ENCODE measurements at places on chromosomes 13 and 19. TPM values are rescaled to one million over a fixed set of nuclear protein-coding genes. Genes with fewer than 3 reads are reported as not detected.

The CYP4F2 gene
- not detected for total RNA-seq

DNA sequence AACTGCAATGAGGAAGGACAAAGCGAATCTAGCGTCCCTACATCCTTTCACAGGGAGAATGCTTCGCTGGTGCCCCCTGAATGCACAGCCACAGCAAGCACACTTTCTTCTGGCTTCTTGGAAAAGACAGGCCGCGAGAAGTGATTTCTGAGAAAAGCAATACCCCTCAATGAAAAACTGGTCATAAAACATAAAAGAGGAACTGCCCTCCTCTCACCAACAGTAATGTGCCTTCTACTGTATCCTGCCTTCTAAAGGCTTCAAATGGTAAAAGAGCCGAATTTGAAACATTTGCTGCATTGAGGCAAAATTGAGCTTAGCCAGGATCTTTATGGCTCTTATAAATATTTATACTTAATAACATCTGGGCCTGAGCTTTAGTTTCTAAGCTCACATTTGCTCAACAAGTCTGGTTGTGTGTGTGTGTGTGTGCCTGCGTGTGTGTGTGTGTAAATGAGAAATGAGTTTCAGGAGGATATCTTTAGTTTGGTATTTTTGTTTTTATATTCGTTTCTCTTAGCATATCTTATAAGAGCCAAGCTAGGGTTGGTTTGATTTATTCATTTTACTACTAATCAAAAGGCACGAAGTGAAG, 246.1 kb upstream of the MAB21L1 start:
- H3K4me3 ChIP-seq, result no peak overlapping the region
- H3K4me1 ChIP-seq, result no peaks in the 10 kb centered on the region
- H3K27ac ChIP-seq, result no peak overlapping the region
- no peaks in the 10 kb centered on the region for H3K36me3 ChIP-seq
- no peaks in the 10 kb centered on the region for H3K27me3 ChIP-seq
- DNase-seq, result no peak

The EBPL gene
- 130 TPM for total RNA-seq

DNA sequence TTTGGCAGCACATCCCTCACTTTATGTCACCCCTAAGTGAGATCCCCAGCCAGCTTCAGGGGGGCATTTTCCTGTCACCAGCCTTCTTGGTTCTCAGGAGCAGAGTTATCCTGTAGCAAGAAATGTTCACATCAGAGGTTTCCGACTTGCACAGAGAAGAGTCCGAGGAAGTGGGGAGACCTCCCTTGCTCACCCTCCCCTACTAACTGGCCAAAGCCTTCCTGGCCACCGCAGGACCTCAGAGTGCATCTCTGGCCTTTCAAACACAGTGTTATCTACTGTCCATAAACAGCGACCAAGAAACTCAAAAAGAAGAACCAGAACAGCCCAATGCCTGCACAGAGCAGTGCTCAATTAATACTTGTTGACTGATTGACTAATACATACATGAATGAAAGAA, 134.4 kb downstream of the USP12 start:
- no peak for DNase-seq
- no peaks in the 10 kb centered on the region for H3K36me3 ChIP-seq
- no peak overlapping the region for H3K4me3 ChIP-seq
- peaks cover 6% of the 10 kb centered on the region for H3K4me1 ChIP-seq
- H3K27ac ChIP-seq, result no peak overlapping the region
- peaks cover 3% of the 10 kb centered on the region for H3K27me3 ChIP-seq

GRCh38 chr19:3346677-3347353, 19.6 kb upstream of the NFIC start:
- DNase-seq, result no peak
- H3K4me3 ChIP-seq, result no peak overlapping the region
- no peaks in the 10 kb centered on the region for H3K36me3 ChIP-seq
- no peaks in the 10 kb centered on the region for H3K4me1 ChIP-seq
- no peak overlapping the region for H3K27ac ChIP-seq

All from H1 (cell line).